Stromal cell of bone marrow (primary cell): ENCODE measurements at places on chromosomes 1 and 21.

- no peak for DNase-seq
Measured at GRCh38 chr1:39441797-39442196, 49.6 kb upstream of the BMP8A start.

DNA sequence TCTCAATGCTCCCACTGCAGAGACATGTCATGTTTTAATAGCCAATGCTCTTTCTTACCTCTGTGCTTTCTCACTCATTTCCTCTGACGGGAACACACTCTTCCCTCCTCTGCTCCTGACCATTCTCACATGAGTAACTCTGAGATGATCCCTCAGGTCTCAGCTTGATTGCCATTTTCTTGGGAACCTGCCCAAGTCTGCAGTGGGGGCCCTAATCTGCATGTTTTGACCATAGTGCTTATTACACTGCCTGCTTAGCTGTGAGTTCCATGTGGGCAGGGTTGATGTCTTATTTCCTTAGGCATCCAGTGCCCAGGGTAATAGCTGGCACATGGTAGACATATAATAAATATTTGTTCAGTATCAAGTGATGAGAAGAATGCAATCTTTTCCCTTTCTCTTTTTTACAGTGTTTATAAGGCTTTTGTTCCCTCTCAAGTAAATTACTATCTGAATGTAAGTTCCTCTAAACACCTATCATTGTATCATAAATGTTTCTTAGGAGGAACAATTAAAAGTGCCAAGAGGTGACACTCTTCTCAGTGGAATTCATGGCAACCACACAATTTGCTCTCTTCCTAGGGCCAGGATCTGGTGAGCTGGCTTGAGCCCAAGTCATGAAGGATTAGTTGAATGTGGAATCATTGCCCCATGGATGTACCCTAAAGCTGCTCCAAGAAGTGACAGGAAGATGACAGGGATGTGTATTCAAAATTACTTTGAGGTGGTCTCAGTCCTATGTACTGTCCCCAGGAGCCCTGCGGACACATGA is 485.4 kb upstream of the USP24 start:
- DNase-seq = peak; percentile 58

DNA sequence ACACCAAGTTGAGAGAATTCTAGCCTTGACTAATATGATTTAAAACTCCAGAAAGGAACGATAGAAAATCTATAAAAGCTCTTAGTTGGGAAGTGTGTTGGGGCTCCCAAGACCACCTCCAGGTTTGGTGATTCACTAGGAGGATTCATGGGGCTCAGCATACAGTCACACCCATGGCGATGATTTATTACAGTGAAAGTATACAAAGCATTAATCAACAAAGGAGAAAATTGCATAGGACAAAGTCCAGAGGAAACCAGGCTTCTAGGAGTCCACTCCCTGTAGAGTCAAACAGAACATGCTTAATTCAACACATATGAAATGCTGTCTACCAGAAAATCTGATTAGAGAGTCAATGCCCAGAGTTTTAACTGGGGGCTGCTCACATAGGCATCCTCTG is 4.8 kb downstream of the CDCA8 start:
- DNase-seq = no peak

- no peak for DNase-seq
Measured at GRCh38 chr1:22553991-22554522, 9.2 kb upstream of the EPHA8 start.

GRCh38 chr1:157968508-157968907 is 24.9 kb upstream of the KIRREL1 start:
- DNase-seq = peak; percentile 52

- no peak for DNase-seq
Measured at GRCh38 chr1:168054117-168054516, 82.6 kb downstream of the GPR161 start.

DNA sequence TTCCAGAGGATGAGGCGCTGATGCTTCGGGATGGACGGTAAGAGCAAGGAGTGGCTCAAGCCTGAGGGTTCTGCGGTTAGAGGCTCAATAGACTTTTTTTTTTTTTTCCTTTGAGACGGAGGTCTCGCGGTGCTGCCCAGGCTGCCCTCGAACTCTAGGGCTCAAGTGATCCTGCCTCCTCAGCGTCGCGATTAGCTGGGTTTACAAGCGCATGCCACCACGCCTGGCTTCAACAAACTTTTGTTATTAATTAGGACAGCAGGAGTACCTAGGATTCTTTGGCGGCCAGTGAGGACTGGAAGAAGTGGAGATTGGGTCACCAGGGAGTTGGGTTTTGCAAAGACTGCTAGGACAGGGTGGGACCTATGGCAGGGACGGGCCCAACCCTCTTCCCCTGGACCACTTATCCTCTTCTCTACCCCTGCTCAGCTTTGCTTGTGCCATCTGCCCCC is 587 bp downstream of the SCNM1 start:
- DNase-seq = peak; percentile 18

DNA sequence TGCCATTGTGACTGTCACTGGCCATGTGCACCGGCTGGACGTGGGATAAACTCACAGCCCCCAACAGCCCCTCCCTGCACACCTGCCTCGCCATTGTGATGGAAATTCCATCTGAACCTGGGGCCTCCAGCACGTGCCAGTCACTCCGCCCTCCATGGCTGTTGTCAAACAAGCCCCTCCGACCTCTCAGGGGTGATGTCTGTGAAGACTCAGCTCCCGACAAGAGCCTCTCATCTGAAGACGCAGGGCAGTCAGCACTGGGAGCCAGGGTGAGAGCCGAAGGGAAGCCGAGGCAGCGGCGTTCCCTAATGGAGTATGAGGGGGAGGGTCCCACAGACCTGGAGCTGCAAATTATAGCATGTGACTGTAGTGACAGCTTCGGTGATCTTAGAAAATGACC is 1.4 kb upstream of the KRTAP10-2 start:
- no peak for DNase-seq

- DNase-seq = no peak
Measured at GRCh38 chr1:202205523-202206190, 12.1 kb downstream of the LGR6 start.

DNA sequence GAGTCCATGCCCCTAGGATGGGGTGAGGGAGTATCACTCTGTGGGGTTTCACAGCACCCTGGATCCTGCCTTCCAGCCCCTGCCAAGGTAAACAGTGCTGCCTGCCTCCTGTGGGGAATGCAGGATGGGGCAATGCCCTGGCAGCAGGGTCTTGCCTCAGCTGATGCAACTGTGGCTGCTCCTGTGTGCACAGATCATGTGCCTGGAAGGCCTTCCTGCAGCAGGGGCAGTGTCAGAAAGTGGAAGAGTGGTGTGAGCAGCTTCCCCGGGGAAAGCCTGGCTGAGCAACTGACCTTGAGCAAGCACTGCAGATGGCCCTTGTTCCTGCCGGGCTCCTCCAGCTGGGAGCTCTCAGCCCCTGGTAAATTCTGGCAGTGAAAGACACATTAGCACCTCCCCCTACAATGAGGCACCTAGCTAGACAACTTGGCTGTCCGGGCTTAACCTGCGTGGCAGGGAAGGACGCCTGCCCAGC is 9.9 kb downstream of the TOR3A start:
- peak; percentile 72 for DNase-seq

GRCh38 chr1:54937469-54937868 is 43.0 kb upstream of the TMEM61 start:
- no peak for DNase-seq

- DNase-seq = no peak
Measured at GRCh38 chr1:230636575-230637148, 5.6 kb upstream of the COG2 start.

DNA sequence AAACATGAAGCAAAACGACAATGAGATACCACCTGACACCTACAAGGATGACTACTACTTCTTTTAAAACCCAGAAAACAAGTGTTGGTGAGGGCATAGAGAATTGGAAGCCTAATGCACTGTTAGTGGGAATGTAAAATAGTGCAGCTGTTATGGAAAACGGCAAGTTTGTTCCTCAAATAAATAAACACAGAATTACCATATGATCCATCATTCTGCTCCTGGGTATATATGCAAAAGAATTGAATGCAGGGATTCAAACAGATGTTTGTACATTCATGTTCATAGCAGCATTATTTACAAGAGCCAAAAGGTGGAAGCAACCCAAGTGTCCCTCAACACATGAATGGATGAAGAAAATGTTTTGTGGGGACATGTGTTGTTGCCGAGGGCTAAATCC is 1.4 kb upstream of the S100A8 start:
- DNase-seq = no peak

GRCh38 chr1:203448521-203449061 is 27.0 kb upstream of the PRELP start:
- peak; percentile 33 for DNase-seq

GRCh38 chr1:107132780-107133179 is 8.1 kb upstream of the NTNG1 start:
- no peak for DNase-seq

DNA sequence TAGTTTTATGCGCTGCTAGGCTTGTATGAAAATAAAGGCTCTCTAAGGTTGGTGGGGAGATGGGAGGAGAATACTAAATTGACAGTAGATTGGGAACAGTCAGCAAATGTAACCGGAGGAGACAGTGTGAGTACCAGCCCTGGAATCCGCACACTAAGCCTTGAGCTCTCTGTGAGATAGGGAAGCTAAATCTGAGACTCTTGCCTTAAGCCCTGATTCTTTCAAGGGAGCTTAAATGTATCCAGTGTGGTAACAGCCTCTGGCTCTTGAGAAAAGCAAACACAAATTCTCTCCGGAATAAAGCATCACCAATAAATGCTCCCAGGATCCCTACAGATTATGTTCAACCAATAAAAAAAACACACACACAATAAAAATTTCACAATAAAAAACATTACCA is 33.0 kb upstream of the PDPN start:
- peak; percentile 8 for DNase-seq
